Right cardiac atrium (tissue), 5 donors: ENCODE measurements at places on chromosomes 3 and 15. TPM values are rescaled to one million over a fixed set of nuclear protein-coding genes. Genes with fewer than 3 reads are reported as not detected.

DNA sequence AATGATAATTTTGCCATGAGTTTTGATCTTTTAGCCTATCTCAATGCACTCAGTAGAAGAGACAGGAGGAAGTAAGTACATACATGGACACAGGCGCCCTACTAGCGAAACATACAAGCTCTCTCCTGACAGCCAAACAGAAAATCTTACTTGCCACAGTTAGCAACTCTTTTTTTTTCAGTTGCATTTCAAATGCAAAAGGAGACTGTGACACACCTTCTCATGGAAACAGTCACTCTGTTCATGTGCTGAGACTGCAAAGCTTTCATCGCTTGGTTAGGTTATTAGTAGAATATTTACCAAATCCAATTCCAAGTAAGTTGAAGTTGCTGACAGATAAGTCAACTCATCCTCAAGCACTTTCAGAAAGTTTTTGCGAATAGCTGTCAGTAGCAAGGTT lies 223.3 kb downstream of the FOXP1 start:
- DNase-seq: no peak

DNA sequence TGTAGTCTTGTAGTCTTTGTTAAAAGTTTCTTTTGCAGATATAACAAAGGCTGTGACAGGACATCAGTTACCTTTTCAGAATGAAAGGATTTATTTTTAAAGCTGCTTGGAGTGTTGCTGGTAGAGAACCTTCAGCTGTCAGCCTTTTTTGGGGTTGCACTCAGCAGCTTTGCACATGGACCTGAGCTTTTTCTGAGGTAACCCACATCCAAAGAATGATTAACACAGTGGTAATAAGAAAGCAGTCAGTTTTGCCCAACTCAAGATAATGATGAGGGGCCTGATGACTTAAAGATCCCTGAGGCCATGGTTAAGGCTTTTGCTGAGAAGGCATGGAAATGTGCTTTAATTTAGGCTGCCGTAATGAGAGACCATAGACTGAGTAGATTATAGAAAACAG lies 1042.7 kb downstream of the PLOD2 start:
- no peak for DNase-seq

- no peak for DNase-seq
These were observed 52.4 kb downstream of the MCCC1 start for GRCh38 chr3:183046883-183047282.

DNA sequence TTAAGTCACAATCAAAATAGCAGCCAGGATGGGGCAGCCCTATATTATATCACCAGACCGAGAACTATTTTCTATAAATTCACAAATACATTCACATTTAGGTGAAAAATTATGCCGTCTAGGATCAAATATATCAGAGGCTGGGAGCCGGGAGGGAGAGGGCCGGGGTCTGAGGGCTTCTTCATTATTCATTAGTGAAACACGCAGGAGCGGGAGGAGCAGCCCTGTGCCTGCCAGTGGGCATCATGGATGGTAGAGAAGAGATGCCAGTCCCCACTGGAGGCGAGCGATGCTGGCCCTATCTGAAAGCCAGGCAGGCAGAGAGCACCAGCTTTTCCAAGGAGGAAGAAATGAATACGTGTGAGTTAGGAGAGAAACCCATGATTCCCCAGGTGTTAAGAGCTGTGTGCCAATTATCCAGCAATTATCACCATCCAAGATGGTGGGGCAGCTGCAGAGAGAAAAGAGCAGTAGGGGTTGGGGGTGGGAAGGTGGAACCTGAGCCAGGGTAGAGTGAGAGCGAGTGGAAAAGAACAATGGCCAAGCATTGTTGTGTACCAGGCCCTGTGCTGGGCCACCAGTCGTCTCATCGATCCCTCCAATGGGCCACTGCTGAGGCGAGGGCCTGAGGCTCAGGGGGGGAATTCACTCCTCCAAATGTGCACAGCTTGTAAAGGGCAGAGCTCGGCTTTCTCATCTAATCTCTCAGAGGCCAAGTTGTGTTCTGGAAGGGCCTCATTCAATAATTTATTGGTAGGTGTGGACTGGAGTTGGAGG lies 261.3 kb upstream of the TLE3 start:
- DNase-seq: no peak

DNA sequence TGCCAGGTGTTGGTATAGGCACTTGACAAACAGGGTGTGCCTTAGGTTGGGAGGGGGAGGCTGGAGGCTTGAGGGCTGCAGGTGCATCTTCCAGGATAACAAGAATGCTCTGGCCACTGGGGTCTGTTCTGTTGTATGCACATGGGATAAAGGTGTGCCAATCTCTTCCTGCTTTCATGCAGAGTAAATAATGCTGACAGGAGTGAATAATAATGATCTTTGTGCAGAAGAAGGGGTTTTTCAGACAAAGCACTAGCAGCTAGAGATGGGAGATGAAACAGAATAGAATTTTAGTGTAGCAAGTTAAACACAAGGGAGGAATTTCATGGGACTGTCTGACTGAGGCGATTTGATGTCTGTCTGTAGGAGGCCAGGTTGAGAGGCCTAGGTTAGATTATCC lies 1.9 kb upstream of the ROPN1 start:
- no peak for DNase-seq

DNA sequence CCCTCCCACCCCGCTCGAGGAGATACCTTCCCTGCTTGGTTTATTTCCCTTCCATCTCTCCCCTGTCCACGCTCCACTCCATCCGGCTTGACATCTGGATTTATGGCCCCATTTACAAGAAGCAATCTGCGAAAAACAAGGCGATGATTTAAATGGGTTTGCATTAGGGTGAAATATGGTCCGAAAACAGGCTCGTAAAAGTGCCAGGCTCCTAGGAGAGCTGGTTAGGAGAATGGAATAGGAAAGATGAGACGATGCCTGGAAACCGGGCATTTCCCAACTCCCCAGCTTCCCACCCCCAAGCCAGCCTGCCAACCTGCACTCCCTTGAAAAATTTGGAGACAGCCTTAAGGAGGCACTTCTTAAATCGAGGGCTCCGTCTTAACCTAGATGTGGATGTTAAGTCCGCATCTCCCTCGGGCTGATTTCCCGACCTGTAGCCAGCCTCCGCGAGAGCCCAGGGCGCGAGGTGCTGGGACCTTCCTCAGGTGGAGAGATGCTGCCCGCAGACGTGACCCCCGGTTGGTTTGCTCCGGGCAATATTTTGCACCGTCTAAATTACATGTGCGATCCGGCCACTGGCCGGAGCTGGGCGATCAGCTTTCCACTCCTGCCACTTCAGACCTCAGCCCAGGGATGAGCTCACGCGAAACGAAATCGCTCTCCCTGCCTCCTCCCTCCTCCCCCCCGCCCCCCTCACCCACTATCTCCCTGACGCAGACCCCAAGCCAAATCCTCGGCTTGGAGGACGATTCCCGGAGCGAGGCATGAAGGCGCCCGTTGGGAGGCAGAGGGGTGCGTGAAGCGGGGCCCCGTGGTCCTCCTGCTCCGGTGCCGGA lies 1.3 kb downstream of the GRM7 start:
- peak; percentile 25 for DNase-seq

RAB6B gene
- polyA plus RNA-seq: 23.6 TPM

LYSMD4 gene
- polyA plus RNA-seq: 13.2 TPM

SAXO2 gene
- polyA plus RNA-seq: 3.8 TPM

TYRO3 gene
- polyA plus RNA-seq: 6.8 TPM

AP3B2 gene
- polyA plus RNA-seq: 0.34 TPM
